Transverse colon (tissue), 4 donors: ENCODE measurements at places on chromosomes 5 and 9.

- DNase-seq = no peak
These were observed 272.7 kb upstream of the PANK3 start for GRCh38 chr5:168851902-168852321.

GRCh38 chr5:27034565-27034964 lies 3.8 kb downstream of the CDH9 start:
- DNase-seq = no peak

DNA sequence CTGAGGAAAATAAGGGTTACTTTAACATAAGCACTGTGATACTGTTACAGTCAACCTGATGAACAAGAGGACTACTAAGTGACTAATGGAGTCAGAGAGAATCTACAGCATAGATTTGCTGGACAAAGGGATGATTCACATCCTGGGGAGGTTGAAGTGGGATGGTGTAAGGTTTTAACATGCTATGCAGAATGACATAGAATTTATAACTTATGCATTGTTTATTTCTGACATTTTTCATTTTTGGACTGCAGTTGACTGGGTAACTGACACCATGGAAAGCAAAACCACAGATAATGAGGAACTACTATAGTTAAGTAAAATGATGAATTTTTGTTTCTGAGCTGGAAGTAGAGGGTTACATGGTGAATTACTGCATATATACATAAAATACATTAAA lies 389.2 kb downstream of the MAT2B start:
- DNase-seq = no peak

GRCh38 chr5:38921174-38921573 lies 75.4 kb downstream of the OSMR start:
- DNase-seq = no peak

DNA sequence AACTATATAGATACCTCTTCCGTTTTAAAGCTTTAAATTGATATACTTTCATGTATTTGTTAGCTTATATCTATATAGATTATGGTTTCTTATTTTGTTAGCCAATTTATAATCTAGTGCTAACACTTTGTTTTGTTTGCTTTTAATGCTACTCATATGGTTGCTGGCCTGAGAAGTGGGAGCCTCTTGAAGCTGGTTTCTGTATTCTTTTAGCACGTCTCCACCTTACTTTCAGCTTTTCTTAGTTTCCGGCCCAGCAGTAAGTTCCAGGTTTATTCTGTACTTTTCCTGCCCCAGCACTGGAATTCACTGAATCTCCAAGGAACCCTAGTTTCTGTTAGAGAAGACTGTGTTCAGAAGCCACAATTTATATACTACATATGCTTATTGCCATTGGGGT lies 458.9 kb downstream of the PRR16 start:
- no peak for DNase-seq

- DNase-seq = no peak
These were observed 142.2 kb downstream of the CAMK4 start for GRCh38 chr5:111366388-111366787.

DNA sequence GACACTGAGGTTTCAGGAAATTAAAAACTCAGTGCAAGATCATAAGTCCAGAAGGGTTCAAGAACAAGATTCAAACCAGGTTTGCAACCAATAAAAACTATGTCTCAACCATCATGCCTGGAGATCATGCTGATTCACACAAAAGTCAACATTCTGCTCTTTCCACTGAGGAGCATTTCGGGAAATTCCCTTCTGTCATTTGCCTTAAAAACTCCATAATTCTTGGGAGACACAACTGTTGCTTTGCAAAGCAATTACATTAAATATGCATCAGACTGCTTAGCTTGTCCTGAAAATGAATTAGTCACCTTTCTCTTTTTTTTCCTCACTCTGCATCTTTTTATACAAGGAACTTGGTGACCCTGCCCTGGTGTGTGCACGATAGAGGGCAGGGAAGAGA lies 275.9 kb upstream of the ZNF462 start:
- DNase-seq = no peak

DNA sequence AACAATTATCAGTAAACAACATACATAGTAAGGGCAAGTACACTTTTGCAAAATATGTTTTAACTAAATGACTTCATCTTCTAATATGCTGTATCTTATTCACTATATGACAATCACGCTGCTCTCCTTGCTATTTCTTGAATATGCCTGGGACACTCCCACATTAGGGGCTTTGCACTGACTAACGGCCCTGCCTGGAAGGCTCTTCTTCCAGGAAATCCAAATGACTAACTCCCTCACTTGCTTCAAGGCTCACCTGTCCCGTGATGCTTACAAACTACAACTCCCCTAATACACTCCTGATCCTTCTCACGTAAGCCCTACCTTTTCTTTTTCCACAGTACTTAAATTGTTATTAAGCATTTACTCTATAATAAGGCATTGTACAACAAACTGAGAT lies 10.6 kb downstream of the ERP44 start:
- no peak for DNase-seq

- no peak for DNase-seq
These were observed 65.1 kb upstream of the PHYKPL start for GRCh38 chr5:178297751-178298150.

DNA sequence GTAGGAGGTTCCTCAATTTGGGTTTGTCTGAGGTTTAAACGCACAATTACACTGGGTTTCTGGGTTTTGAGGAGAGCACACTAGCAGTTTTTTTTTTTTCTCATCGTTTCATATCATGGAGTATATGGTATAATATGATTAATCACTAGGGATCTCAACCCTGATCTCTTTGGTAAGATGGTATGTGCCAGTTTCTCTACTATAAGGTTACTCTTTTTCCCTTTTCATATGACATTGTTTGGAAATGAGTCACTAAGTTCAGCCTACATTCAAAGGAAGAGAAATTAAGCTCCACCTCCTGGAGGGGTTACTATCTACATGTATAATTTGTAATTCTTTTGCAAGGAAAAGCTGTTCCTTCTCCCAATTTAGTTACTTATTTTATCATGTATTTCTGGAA lies 35.2 kb downstream of the MTRR start:
- no peak for DNase-seq

DNA sequence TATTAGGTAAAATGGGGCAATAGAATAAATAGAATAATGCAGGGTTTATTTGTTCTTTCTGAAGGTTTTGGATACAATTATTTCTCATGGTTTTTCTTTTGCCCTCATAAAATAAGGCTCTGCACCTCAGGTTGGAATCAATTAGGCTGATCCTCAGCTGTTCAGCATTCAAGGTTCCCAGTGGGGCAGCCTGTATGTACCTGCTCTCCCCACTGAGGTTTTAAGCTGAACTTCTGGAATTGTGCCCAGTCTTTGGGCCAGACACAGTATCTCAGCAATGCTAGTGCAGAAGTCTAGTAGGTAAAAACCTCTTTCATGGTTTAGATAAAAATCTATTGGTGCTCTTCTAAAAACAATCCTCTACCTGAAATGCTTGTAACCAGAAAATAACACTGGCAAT lies 98.0 kb downstream of the EDIL3 start:
- no peak for DNase-seq

GRCh38 chr5:92003806-92004205 lies 620.7 kb upstream of the ARRDC3 start:
- no peak for DNase-seq

DNA sequence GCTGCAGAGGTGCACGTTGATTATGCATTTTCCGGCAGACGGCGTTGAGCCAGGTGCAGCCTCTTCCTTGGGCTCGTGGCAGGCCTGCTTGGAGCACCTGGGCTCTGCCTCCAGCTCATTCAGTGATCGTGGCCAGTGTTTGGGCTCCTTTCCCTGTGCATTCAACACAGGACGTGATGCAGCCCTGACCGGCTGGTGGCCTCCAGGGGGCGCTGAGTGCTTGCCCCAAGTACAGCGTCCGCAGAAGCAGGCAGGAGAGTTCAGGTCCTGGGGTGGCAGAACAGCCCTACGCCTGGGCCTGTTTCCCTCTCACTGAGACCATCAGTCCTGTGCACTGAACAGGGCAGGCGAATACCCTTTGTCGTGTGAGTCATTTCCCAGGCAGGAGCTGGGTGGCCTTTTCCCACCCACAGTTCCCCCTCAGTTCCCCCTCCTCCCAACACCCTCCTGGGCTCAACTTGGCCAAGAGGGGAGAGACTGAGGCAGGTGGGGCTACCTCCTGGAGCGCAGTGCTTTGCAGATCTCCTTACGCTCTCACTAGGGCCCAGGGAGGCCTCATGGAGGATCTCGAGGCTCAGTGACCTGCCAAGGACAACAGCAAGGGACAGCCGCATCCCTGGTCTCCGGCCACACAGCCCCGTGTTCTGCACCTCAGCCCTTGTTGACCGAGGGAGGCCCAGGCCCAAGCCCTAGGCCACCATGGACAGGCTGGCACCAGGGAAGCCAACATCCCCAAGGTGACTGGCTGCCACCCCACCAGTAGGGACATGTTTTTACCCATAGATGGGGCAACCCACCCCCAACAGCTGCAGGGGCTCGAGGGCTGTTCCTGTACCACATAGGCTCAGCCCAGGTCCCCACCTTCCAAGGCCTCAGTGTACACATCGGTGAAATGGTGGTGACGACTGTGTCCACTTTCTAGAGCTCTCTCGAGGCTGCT lies 52.9 kb downstream of the LRSAM1 start:
- DNase-seq = peak; percentile 87

DNA sequence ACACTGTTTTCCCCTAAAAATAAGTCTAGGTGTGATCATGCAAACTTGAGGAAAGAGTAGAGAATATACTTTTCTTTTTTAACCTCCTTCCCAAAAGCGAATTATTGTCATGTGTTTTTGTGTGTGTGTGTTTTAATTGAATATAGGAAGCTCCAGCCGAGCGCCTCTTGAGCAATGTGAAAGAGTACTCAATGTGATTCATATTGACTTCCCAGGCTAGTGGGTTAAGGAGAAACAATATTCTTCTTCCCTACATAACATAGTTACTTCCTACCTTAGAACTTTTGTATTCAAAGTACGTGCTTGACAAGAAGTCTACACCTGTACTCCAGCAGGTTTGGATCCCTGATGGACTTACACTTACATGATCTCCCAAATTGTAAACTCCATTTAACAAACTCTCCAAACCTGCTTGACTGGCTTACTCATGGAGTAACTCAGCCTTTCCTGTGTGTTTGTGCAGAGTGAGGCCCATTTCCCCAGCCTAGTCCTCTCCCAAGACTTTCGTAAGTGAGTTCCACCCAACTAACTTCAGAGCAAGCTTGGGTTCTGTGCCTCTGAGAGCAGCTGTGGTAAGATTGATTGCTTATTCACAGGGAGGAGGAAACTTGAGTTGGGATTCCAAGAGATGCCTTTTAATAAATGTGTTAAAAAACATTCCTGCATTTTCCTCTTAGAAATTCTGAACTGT lies 9.3 kb downstream of the SLC28A3 start:
- DNase-seq = no peak

GRCh38 chr5:129609710-129610109 lies 138.2 kb upstream of the MINAR2 start:
- DNase-seq = no peak

DNA sequence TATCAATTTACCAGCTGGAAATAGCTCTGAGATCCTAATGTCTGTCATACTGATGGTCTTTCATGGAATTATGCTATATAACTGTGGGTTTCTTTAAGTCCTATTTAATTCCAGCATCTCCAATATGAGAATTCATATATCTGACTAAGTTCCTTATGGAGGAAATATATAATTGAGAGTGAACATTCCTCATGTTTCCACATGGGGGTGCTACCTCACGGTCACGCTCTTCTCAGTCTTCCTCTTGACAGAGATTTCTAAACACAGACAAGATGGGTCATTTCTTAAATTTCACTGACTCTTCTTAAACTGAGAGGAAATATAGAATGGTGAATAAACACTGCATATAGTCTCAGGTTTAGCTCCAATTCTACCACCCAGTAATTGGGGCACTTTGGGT lies 212.1 kb downstream of the SLF1 start:
- no peak for DNase-seq

- no peak for DNase-seq
These were observed 15.0 kb downstream of the TENT4A start for GRCh38 chr5:6728011-6728794.

DNA sequence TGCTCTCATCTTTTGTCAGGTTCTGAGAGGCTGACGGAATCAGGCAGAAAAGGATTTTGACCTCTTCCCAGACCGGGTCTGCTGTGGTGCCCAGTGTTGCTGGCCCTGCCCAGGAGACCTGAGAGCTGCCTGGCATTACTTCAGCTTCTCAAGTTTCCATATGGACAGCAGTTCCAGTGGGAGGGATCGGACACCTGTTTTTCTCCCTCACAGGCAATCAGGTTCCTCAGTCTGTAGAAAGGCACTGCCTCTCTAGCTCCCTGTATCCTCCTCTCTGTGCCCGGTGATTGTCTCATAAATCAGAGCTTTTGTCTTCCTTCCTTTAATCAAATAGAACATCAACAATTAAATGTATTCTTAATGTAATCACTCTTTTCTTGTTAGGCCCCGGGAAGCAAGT lies 198.7 kb downstream of the SEMA6A start:
- no peak for DNase-seq

GRCh38 chr5:52999344-52999949 lies 10.3 kb downstream of the ITGA2 start:
- no peak for DNase-seq

- DNase-seq = no peak
These were observed 124.3 kb upstream of the ANKRD55 start for GRCh38 chr5:56357426-56357825.

- no peak for DNase-seq
These were observed 4.1 kb downstream of the GALNT10 start for GRCh38 chr5:154194345-154195329.

DNA sequence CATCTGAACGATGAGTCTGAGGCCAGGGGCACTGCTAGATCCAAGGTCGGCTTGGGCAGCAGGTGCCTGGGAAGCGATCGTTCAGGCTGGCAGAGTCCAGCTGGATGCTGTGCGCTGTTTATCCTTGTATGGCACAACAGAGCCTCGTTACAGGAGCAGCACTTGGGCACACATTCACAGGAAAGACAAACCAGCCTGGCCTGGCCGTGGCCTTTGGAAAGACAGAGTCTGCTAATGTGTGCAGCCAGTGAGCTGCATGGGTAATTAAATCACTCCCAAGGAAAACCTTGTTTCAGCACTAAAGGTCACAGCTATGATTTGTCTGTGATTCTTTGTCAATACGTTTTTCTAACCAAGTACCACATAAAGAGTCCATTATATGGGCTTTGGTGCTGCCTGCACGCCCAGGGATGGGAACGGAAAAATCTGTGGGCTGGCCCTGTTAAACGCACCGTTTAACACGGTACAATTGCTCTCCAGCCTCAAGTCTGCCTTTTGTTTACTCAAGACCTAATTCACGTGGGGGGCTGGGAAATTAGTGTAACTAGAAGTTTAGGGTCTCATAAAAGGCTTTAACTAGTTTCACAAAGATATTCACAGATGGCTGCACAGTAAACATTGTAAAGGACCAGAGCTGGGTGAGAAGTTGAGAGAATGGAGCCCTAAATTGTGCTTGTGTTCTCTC lies 509.3 kb downstream of the KDM4C start:
- DNase-seq = peak; percentile 62

GRCh38 chr5:56253924-56254323 lies 20.8 kb upstream of the ANKRD55 start:
- no peak for DNase-seq

GRCh38 chr5:177492841-177493240 lies 4.6 kb downstream of the PDLIM7 start:
- no peak for DNase-seq

DNA sequence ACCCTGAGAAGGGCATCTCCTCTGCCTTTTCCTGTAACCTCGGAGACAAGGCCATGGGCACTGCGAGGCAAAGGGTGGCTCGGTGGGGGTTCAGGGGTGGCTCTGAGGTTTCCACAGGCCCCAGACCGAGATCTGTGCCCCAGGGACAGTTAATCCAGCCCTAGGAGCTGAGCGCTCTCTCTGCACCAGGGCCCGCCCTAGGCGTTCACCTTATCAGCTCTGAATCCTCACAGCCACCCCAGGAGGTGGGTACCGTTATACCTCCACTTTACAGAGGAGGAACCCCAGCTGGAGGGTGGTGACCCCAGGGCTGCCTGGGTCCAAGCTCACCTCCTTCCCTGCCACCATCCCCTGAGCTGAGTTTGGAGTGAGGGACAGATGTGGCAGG lies 2.3 kb upstream of the ENG start:
- no peak for DNase-seq
